ENCODE measurements at places on chromosomes 6 and 20.

DNA sequence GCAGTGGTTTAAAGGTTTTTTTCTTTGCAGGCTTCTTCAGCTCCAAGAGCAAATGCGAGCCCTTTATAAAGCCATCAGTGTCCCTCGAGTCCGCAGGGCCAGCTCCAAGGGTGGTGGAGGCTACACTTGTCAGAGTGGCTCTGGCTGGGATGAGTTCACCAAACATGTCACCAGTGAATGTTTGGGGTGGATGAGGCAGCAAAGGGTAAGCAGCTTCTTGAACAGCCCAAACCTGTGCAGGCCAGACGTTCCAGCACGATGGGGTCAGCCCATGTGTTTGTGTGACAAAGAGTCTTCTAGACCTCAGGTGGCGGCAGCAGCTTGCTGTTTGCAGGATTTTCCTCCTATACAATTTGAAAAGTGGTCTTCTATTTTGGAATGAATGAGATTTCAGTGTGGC lies 17.7 kb downstream of the DSP start:
- no peak for DNase-seq

- no peak for DNase-seq
Measured at GRCh38 chr6:143146186-143146851, 85.6 kb downstream of the AIG1 start.

GRCh38 chr20:33444797-33445560 lies 1.4 kb upstream of the SNTA1 start:
- no peak for DNase-seq

DNA sequence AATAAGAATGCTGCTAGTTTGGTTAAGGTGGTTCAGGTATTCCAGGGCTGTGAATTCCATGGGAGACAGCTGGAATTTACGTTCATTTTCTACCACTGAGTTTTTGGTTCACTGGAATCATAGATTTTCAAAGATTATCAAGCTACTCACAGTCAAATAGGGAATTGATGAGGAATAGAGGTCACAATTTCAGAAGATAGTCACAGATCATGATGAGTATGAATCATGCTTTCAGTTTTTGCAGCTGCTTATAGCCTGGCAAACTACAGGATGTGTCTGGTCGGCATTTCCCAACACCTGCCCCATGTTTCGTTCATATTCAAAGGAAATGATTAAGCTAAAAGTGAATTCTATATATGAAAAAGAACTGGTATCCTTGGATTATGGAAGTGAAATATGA lies 58.7 kb downstream of the BCKDHB start:
- DNase-seq, result no peak

- DNase-seq, result no peak
Measured at GRCh38 chr6:107523054-107523791, 33.3 kb downstream of the SOBP start.

DNA sequence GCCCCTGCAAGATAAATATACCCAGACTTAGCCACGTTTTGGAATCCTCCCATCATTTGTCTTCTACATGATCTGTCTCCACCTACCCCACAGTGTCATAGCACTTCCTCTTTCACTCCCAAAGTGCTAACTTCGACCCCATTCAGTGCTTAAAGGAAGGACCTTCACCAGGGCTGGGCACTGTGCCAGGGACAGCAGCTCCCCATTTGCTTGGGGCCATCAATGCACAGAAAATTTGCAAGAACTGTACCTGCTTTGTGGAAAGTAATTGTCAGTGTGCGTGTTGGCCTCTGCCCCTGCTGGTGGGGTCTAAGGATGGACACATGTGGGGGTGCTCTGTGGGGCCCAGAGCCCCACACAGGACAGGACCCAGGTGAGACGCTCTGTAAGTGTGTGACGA lies 5.2 kb upstream of the BPIFA2 start:
- no peak for DNase-seq

DNA sequence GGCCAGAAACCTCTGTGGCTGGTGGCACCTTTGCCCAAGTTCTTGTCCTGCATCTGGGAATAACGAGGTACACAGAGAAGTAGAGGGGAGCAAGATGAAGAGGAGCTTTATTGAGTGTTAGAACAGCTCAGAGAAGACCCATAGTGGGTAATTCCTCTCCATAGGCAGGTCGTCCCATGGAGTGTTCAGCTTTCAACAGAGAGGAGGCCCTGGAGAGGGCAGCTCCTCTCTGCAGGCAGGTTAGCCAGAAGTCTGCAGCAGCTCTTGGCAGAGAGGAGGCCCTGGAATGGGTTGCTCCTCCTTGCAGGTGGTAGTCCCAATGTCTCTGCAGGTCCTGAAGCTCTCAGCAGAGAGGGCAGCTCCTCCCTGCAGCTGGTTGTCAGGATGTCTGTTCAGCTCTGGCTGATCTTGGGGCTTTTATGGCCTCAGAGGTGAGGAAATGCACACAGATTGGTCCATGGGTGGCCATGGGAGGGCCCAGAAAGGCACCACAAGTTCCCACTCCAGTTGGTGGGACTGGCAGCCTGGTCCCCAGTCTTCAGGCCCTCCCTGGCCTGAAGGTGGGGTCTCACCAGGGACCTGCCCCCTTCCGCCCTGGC lies 89.0 kb downstream of the IPCEF1 start:
- no peak for DNase-seq

Data from amygdala (tissue), 56 donors.